Glomerular endothelial cell (primary cell): ENCODE measurements at places on chromosomes 7 and 10. TPM values are rescaled to one million over a fixed set of nuclear protein-coding genes. Genes with fewer than 3 reads are reported as not detected.

ZP3 gene
- total RNA-seq, result 1.1 and 4.0 TPM in 2 replicates

DNA sequence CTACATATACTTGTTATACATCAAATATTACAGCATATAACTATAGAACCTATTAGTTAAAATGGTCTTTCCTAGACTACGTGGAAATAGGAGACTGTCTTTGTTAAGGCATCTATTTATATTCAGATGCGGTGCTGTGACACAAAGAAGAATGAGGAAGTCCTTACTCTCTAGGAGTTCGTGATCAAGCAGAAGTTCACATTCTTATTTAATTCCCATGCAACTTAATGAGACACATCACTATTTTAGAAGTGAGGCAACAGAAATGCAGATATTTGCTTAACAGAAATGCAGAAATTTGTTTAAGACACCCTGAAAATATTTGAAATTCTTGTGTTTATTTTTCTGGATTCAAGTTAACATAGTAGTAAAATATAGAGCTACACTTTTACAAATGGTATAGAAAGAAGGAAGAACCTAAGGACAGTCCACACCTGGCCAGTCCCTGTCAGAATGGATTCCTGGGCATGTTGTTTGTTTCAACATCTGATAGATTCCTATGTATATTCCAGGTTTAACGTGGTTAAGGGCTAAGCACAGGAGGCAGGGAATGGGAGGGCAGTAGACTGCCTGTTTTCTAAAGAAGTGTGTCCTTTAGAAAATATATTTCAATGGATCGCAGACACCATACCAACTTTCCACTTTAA is 70.6 kb upstream of the NXPH1 start:
- no peak for DNase-seq

DNA sequence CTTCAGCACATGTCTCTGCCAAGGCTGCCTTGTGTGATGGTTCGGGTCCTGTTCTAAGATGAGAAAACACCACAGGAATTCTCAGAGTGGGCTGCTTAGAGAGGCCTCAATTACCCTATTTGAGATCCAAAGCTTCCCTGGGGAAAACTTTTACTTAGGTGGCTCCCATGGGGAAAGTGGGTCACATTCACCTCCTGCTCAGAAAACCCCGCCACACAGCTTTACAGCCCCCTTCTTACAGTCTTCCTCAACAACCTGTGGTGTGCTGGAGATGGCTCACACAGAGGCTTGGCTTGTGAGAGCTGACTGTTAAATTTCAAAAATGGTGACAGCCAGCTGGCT is 36.6 kb upstream of the KCNIP2 start:
- DNase-seq, result no peak

SUN1 gene
- 154 and 208 TPM in 2 replicates for total RNA-seq

DNA sequence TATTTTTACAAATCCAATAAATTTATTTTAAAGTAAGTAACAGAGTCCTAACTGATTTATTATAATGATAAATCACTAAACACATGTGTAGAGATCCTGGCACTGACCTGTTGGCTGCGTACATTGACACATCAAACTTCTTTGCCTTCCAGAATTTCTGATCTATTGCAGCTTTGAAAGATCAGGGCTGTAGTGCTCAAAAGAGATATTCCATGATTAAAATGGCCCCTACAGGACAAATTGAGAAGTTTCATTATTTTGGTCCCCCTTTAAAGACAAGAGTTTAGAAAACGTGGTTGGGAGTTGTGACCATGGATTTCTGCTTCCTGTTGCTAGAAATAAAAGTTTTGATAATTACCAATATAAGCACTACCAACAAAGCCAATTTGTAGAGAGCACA is 87.7 kb upstream of the PDK4 start:
- peak; percentile 23 for DNase-seq

DNA sequence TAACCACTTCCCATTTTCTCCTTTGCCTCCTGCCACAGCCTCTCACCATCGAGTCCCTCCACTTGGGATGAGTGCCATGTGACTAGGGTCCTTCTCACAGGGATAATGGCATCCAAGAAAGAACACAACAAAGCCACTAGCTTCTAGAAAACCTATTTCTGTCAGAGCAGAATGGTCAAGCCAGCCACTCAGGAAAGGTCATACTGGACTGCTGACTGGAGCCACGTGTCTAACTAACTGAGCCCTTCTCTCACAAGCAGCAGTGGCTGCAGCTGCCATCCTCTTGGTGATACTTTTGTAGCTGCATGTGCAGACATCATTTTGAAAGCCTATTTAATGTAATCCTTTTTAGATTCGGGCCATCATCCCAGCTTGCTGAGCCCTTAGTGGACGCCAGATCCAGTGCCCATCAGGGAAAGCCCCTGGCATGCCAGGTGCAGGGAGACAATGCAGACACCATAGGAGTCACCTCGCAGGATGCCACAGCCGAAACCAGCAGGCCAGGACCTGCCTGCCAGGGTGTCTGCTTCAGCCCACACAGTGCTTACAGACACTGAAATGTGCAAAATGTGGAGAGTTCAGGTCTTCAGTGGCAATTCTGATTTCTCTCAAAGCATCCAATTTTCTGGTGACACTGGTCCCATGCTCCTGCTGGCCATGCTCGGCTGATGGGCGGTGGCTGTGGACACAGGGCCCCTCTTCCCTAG is 98.3 kb upstream of the DDC start:
- DNase-seq, result no peak

DNA sequence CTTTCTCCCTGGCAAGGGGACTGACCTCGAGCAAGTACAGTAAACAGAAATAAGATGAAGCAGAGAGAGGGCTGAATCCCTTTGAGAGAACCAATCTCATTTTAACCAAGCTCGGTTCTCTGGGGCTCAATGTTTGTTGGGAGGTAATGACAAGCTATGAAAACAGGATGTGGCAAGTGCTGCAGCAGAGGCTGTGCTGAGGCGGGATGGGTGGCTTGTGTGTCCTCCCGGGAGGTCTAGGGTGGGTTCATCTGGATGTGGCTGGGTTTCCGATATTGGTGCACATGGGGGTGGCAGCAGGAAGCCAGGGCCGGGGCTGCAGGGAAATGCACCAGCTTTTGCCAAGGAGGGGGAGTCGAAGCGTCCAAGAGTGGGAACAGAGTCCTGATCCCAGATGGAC is 84.5 kb downstream of the AOAH start:
- no peak for DNase-seq

HOXA1 gene
- 2.5 and 5.5 TPM in 2 replicates for total RNA-seq

VPS37D gene
- total RNA-seq, result 2.8 and 6.9 TPM in 2 replicates

GIMAP8 gene
- 16.7 and 26.0 TPM in 2 replicates for total RNA-seq
